Amniotic epithelial cell (primary cell): ENCODE measurements at places on chromosomes 3 and 15.

GRCh38 chr3:108228286-108228685 lies 6.1 kb upstream of the IFT57 start:
- no peak for DNase-seq

DNA sequence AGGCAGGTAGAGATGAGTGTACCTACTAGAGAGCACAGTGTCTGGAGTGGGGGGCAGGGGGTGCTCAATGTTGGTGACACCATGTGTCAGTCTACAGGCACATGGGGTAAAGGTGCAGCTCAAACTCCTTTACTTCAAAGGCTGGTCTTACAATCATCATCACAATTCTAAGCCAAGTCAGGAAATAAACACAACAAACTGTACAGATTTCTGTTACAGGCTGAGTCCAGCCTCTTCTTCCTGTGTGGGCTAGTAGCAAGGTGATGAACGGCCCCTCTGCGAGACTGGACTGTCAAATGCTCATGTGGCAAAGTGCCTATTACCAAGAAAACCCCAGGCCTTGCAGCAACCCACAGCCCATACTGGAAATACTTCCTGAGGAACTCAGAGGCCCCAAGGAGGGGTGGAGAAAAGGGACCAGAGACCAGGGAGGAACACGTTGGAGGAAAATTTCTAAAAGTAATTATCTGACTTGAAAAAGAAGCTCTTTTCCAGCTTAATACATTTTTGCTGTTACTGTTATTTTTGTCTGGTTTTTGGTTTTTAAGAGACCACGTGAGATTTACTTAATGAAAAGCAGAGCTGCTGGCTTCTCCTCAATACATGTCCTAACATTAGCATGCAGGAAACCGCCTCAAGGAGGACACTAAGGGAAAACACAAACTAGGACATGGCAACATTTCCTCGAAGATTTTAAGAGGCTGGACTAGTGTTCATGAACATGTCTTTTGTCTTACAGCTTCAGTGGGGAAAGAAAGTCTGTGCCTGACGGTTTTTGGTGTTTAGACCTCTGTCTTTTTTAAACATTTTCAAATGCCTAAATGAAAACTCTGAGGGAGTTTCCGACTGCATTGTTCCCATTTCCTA lies 29.5 kb downstream of the TBC1D2B start:
- DNase-seq, result peak; percentile 91

- peak; percentile 80 for DNase-seq
Measured at GRCh38 chr3:71341721-71342120, 241.8 kb downstream of the FOXP1 start.

GRCh38 chr15:79970624-79971434 lies at the start of gene BCL2A1:
Gene BCL2A1, minus strand, starts transcription at chr15:79971196. Its CDS starts 77 bp downstream, at chr15:79971119.
- DNase-seq, result peak; percentile 98

GRCh38 chr3:118960876-118961450 lies 73.7 kb downstream of the IGSF11 start:
- peak; percentile 1 for DNase-seq

DNA sequence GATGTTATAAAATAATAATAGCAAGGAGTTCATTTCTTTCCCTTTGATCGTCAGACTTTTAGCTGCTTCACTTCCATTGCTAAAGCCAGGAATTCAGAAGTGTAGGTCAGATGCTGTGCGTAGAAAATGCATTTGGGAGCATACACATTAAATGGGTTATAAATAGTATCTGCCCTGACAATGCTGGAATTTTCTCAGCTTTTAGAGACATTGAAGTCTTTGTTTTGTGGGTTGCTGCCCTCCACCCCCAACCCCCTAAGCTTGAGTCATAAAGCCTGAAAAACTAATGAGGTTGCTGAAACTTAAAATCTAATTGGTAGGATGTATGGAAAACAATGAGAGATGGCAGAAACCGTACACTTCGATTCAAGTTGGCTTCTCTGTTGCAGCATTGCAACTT lies 81.9 kb downstream of the MITF start:
- no peak for DNase-seq

GRCh38 chr3:122679882-122680474 lies 661 bp upstream of the PARP14 start:
- peak; percentile 18 for DNase-seq

GRCh38 chr3:74789111-74789510 lies 174.7 kb upstream of the CNTN3 start:
- DNase-seq, result no peak

- DNase-seq, result peak; percentile 4
Measured at GRCh38 chr3:174581558-174581957, 277.6 kb upstream of the NAALADL2 start.

GRCh38 chr15:74954515-74954914 lies 2.1 kb downstream of the RPP25 start:
- peak; percentile 97 for DNase-seq

DNA sequence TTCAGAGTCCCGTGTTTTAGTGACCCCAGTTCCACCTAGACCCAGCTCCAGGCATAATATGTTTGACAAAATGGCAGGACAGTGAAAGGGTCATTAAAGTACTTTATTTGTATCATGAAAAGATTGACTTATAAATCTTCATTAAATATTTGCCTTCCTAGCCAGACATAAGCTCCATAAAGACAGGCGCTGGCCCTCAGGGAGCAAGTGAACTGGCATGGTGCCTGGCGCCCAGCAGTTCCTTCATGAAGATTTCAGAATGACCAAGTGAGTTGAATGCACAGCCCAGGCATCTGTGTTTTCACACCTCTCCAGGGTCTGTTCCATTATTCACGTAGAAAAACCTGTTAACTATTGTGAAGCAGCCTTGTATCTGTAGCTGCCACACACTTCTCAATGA lies 166.2 kb downstream of the GAP43 start:
- no peak for DNase-seq

GRCh38 chr3:46665763-46666452 lies 27.6 kb downstream of the ALS2CL start:
- no peak for DNase-seq

GRCh38 chr3:85935171-85935570 lies 976.4 kb downstream of the CADM2 start:
- no peak for DNase-seq

DNA sequence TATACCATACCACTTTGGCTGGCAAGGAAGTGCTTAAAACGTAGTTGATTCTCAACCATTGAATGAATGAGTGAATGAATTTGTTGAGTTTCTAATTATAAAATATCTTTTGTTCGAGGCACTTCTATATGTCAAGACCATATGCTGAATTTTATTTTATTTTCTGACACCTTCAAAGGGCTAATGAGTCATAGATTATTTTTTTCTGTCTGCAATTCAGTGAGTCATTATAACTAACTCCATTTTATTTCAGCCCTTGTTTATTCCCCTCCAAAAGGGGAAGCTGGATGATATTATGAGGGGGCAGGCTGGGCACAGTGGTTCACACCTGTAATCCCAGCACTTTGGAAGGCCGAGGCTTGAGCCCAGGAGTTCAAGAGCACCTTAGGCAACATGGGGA lies 142.4 kb downstream of the P2RY1 start:
- DNase-seq, result no peak

DNA sequence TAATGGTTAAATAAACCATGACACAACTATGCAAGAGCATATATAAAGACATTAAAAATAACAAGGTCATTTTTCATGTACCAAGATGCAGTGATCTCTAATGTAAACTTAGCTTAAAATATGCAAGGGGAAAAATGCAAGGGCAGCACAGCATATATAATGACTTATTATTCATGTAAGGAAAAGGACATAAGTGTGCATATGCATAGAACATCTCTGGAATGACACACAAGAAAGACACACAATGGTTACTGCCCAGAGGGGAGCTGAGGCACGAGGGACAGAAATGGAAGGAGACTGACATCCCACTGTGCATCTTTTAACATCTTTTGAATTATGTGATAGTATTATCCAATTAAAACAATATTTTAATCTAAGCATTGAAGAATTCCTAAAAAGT lies 79.0 kb downstream of the FHIT start:
- DNase-seq, result no peak

DNA sequence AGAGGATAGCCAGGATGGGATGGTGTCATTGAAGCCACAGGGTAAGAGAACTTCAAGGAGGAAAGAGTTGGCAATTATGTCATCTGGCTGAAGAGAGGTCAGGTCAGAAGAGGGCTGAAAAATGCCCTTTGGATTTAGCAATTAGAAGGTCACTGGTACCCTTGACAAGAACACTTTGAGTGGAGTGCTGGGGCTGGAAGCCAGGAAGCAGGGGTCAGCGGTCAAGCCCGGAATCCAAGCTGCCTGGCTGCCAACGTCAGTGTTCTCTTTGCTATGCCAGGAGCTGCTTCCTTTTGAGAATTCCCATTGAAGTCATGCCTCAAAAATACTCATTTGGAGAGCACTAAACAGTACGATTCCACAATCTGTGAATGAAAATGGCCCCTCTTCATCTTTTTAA lies 386.5 kb downstream of the SHQ1 start:
- DNase-seq, result no peak

DNA sequence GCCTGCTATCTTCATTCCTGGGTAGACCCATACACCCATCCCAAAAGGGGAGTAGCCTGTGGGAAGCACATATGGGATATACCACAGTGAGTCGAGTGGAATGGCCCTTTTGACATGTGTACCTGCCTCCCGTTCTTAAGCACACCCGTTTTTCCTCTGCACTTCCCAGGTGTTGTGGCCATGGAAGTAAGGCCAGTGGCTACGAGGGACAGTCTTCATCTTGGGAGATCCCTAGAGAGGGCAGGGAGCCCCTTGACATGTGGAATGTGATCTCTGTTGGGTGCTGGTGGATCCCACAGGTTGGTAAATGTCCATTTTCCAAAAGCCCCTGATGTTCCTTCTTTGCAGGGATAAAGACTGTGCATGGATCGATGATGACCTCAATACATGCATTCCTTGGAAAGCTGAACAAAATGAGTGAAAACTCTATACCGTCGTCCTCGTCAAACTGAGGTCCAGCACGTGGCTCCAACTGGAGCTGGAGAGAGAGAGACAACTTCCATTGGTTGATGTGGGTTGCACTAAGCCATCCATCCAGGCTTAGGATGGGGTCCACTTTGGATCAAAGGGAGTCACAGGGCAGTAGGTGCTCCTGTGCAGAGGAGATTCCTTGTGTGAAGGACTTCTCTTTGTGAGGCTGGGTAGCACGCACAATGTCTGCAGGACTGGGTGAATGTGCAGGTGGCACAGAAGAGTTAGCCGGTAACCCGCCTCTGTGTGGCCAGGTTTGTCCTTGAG lies 136.8 kb downstream of the SNRPN start:
- no peak for DNase-seq

DNA sequence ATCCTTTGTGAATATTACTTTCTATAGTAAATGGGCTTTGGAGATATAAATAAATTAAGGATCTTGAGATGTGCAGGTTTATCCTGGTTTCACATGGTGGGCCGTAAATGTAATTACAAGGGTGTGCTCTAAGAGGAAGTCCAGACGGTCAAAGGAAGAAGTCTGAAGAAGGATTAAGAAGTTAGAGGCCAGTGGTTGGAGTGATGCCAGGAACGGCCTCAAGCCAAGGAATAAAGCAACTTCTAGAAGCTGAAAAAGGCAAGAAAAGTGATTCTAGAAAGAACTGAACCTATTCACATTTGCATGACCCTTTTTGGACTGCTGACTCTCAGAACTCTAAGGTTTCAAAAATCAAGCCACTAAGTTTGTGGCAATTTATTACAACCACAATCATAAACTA lies 981.3 kb upstream of the ALCAM start:
- no peak for DNase-seq

GRCh38 chr15:100265641-100266035 lies 76.1 kb downstream of the ADAMTS17 start:
- no peak for DNase-seq

GRCh38 chr3:192802957-192803899 lies 75.9 kb upstream of the FGF12 start:
- DNase-seq, result peak; percentile 50

GRCh38 chr3:188068342-188068741 lies 85.6 kb upstream of the LPP start:
- no peak for DNase-seq

- no peak for DNase-seq
Measured at GRCh38 chr15:78691851-78692421, 50.9 kb upstream of the CHRNB4 start.
